Hematopoietic multipotent progenitor cell treated with erythropoietin and hydrocortisone succinate and interleukin-3 and kit ligand, for 6 days (in vitro differentiated cells): ENCODE measurements at places on chromosomes 12 and 14.

GRCh38 chr14:103574104-103574503 is 11.3 kb downstream of the COA8 start:
- no peak for DNase-seq

GRCh38 chr12:77104792-77105191 is 39.4 kb upstream of the E2F7 start:
- DNase-seq, result no peak

GRCh38 chr12:121766290-121767039 is 27.0 kb downstream of the RHOF start:
- DNase-seq, result no peak

- DNase-seq, result no peak
Measured at GRCh38 chr12:29113101-29113500, 36.0 kb upstream of the FAR2 start.

GRCh38 chr14:21215130-21215878 is 53.9 kb downstream of the HNRNPC start:
- DNase-seq, result no peak

DNA sequence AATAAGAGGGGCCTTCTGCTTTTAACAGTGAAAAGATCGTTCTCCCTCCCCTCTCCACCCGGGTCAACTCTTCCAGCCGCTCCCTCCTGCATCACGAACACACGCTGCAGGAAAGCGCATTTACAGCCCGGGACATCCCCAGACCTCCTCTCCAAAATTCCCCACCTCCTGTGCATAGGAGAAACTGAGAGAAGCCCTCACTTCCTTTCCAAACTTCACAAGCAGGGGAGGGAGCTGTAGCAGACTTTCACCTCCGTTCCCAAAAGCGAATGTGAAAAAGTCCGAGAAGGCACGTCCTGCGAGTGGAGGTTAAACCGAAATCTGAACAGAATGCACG is 513 bp downstream of the BCAT1 start:
- peak; percentile 54 for DNase-seq

DNA sequence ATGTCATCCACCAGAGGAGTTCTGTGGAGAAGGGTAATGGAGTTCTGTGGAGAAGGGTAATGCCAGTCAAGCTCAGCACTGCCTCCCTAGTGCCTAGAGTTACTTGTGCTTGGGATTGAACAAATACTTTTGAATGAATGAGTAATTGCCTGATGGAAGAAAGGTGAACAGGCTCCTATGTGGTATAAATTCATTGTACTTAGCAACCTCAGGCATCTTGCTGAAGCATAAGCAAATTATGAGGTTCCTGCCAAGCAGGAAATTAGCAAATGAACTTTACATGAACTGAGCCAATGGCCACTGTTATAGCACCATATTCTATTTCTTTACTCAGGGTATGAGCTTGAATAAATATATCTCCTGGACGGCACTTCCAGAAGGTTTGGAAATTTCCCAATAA is 1047.2 kb downstream of the SLC6A15 start:
- DNase-seq, result no peak

DNA sequence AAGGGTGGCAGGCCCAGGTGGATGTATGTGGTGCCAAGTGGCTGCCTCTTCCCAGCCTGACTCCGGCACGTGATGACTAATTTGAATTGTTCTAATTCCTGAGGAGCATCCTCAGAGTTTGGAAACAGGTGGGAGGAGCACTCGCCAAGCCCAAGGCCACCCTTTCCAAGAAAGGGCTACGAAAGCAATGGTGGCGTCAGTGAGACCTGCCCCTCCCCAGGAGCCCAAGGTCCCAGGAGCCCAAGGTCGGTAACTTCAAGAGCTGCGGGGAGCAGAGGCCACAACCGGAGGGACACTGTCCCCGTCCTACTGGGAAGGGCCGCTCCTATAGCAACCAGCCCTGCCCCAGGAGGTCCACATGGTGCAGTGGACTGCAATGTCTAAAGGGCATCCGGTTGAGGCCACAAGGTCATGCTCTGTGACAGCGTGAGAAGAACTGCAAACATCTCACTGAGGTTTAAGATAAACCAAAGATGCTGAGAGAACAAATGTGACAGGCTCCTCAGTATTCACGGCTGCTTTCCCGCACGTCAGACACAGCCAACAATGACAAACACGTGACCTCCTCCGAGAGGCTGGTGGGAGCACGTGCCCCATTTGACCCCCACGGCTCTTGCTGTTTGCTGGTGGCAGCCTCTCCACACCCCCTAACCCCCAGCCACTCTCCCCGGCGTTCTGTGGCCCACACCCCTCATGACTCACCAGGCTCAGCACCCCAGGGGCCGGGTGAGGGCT is 79.6 kb downstream of the ITPK1 start:
- no peak for DNase-seq

GRCh38 chr14:106850913-106851825 is 1324.8 kb downstream of the TMEM121 start:
- DNase-seq, result no peak

DNA sequence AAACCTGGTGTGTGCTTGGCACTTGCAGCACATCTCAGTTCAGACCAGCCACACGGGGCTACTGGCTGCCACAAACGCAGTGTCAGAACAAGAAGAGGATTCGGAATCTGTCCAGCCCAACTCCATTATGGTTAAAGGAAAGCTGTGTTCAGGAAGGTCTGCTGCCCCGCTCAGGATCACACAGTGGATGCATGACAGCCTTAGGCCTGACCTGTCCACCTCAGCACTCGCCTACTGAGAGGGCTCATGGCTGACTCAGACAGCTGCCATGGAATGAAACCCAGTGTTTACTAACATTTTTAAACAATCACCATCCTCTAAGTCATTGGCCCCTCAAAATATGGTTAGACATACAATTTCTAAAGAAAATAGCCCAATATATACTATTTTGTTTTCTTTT is 5.6 kb upstream of the NIN start:
- DNase-seq, result no peak

DNA sequence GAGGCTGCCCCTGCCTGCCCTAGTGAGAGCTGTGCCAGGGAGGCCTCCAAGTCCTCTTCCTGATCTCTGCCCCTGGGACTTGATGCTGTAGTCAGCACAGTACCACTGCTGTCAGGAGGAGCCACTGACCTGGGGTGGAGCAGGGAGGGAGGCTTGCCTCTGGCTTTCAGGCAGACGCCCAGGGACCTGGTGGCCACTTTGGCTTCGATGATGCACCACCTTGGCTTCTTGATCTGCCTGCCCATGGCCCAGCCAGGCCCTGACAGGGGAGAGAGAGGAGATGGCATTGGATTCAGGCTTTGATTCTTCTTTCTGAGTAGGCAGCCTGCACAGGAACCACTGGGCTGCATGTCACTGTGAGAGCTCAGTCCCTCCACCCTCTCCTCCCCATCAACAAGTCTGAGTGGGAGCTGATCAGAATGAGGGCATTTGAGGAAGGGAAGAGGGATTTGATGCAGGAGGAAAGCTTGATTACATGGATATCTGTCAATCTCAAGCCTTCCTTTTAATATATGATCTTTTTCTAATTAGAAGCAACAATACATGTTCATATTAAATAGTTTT is 24.7 kb downstream of the TMEM63C start:
- no peak for DNase-seq

- DNase-seq, result no peak
Measured at GRCh38 chr14:53501361-53502211, 348.5 kb upstream of the DDHD1 start.

GRCh38 chr12:59708064-59708463 is 112.2 kb downstream of the SLC16A7 start:
- no peak for DNase-seq

GRCh38 chr12:123833830-123834229 is 71.7 kb downstream of the DNAH10 start:
- DNase-seq, result no peak

DNA sequence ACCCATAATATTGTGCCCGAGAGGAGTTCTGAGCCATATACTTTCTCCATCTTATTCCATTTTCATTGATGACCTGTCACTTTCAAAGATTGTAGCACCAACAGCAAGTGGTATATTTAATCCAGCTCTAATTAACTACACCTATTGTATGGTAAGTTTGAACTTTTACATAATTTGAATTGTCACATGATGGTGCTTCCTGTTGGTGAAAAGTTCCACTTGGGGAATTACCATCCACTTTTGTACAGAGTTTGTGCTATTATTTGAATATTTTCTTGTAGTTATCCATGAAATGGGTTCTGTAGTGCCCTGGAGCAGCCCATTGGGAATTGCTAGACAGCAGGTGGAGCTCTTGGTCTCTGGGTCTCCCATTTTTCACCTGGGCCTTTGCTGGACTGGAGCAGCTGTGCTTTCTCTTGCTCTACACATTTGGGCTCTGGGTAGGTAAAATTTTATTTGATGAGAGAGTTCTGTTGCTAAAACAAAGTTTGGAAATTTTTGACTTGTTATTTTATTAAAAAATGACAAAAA is 3.0 kb downstream of the SMCO3 start:
- DNase-seq, result peak; percentile 65

- DNase-seq, result no peak
Measured at GRCh38 chr12:11795913-11796459, 146.5 kb downstream of the ETV6 start.

DNA sequence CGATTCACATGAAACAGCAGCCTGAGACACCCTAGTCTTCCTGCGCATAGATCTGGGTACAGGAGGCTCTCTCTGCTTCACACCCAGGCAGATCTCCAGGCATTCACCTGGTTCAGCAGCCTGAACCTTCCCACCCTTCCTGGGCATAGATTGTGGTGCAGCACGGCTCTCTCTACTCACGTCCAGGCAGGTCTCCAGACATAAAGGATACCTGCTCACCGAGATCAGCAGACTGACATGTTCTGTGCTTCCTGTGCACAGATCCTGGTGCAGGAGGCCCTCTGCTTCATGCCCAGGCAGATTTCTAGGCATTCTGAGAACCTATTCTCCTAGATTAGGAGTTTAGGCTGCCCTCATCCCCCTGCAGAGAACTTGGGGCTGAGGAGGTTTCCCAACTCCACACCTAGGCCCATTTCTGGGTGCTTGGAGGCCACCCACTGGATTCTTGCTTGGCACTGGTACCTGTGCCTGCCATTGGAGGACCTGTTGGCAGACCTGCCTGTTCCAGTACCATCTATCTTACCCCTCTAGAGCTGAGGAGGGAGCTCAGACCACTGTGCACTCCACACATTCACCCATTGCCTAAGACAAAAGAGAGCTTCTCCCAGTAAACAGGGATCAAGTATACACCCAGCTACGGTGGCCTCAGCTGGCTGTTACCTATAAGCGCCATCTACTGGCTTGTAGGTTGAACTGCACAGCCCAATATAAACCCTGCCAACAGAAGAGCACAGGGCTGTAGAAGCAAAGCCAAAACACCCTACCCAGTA is 28.0 kb upstream of the GARIN6 start:
- DNase-seq, result peak; percentile 63

DNA sequence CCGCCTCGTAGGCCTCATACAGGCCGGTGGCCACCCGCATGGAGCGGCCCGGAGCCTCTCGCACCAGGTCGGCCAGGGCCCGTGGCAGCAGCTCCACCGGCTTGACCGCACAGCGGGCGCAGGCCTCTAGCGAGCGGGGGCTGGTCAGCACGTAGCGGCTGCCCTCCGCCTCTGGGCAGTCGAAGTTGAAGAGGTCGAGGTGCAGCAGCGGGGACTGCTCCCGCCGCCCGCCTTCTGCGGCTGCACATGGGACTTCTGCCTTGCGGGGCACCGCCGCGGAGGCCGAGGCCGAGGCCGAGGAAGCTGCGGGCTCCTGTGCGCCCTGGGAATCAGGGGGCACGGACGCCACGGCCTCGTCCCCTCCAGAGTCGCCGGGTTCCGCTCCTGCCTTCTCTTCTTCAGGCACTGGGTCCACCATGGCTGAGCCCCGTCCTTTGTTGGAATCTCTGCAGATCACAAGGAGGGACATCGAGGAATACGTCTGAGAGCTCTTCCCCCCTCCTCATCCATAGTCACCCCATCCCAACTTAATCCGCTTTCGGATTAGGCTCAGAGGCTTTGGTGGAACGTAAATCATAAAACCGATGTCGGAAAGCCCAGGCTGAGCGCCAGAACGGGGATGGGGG is 1.4 kb downstream of the CCDC177 start:
- DNase-seq, result no peak

GRCh38 chr12:45669093-45669492 is 60.4 kb upstream of the ARID2 start:
- peak; percentile 66 for DNase-seq

DNA sequence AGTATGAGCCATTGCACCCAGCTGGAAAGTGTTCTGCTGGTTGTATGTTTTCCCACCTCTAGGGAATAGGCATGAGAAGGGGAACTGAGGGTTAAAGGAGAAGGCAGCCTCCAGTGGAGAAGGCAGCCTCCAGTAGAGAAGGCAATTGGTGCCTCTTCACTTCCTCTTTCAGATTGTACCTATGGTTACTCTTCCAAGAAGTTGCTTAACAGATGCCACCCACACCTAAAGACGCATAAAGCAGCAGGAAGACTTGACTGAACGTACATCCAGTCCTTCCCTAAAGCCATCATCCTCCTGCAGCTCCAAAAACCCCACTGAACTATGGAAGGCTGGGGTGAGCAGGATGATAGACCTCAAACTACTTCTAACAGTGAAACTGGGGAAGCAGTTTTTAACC is 13.1 kb downstream of the DPF3 start:
- no peak for DNase-seq

DNA sequence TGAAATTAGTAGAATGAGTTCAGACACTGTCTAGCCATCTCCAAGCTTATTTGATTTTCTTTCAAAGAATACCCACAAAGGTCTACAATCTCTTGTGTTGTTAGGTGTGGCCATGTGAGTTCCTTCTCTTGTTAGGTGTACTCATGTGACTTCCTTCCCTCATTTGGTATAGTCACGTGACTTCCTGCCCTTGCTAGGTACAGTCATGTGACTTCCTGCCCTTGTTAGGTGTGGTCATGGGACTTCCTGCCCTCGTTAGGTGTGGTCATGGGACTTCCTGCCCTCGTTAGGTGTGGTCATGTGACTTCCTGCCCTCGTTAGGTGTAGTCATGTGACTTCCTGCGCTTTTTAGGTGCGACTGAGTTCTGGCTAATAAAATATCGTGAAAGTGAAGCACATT is 179.6 kb downstream of the TMX1 start:
- DNase-seq, result no peak

- no peak for DNase-seq
Measured at GRCh38 chr12:49975318-49975761, 2.6 kb downstream of the AQP6 start.
